ENCODE measurements at places on chromosomes 7 and 10.

- H3K27ac ChIP-seq = no peak overlapping the region
- H3K27me3 ChIP-seq = no peaks in the 10 kb centered on the region
- H3K36me3 ChIP-seq = peaks cover 3% of the 10 kb centered on the region
Observed at GRCh38 chr7:116966601-116967000, 13.3 kb downstream of the ST7 start.

GRCh38 chr7:84092207-84092606, 102.4 kb downstream of the SEMA3A start:
- H3K4me1 ChIP-seq = peaks cover 18% of the 10 kb centered on the region
- no peak overlapping the region for H3K4me3 ChIP-seq
- H3K27me3 ChIP-seq = no peaks in the 10 kb centered on the region

DNA sequence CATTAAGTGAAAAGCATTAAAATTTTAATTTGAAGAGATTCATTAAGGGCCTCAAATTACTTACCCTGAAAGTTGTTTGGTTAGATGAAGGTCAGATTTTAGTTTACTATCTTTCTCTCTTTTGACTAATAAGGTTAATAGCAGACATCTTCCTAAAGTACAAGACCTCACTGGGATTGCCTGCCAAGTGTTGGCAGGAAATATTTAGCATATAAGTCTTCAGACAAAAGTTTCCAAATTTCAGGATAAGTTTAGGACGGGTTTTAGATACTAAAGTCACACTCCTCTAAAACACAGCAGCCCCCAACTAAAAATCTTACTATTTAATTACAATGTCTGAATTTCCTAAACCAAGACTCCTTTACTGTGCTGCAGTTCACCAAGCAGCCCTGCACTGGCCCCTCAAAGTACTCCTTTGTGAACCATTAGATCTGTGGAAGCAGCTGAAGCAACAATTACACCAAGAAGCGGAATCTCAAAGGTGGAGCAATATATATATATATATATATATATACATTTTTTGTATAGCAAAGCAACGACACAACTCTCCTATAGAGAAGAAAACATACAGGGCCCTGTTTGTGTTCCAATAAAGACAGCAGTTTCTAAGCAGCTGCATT, 91.2 kb upstream of the KCNIP2 start:
- no peaks in the 10 kb centered on the region for H3K36me3 ChIP-seq
- no peak overlapping the region for H3K27ac ChIP-seq
- DNase-seq = no peak
- H3K4me3 ChIP-seq = no peak overlapping the region
- no peaks in the 10 kb centered on the region for H3K27me3 ChIP-seq

GRCh38 chr10:130230036-130230435, 93.8 kb downstream of the GLRX3 start:
- H3K4me3 ChIP-seq = no peak overlapping the region
- H3K4me1 ChIP-seq = peaks cover 2% of the 10 kb centered on the region
- H3K36me3 ChIP-seq = peaks cover 7% of the 10 kb centered on the region
- no peaks in the 10 kb centered on the region for H3K27me3 ChIP-seq
- DNase-seq = no peak

DNA sequence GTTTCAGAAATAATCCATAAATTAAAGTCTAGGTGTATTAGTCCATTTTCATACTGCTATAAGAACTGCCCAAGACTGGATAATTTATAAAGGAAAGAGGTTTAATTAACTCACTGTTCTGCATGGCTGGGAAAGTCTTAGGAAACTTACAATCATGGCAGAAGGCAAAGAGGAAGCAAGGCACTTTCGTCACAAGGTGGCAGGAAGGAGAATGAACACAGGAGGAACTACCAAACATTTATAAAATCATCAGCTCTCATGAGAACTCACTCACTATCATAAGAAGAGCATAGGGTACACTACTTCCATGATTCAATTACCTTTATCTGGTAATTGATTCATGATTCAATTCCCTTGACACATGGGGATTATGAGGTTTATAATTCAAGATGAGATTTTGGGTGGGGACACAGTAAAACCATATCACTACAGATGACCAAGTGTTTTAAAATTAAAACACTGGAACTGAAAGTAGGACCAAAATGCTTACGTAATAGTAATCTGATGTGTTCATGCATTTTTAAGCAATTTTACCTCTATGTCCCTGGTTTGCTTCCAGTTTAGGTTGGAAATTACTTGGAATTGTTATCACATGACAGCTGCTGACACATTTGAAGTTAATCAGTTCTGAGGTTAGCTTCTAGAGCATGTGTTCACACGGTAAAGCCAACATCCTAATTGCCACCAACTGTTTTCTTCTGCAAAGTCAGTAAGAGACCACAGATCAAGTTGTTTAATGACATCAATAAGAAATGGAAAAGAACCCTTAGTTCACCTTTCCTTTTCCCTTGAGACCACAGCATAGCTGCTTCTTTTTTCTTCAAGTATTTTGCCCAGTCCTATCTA, 48.4 kb upstream of the SEMA3C start:
- H3K27me3 ChIP-seq = no peaks in the 10 kb centered on the region
- H3K36me3 ChIP-seq = no peaks in the 10 kb centered on the region
- H3K27ac ChIP-seq = no peak overlapping the region
- no peak for DNase-seq
- H3K4me3 ChIP-seq = no peak overlapping the region
- H3K4me1 ChIP-seq = peaks cover 3% of the 10 kb centered on the region
